Astrocyte (in vitro differentiated cells and primary cell): ENCODE measurements at places on chromosomes 2 and 18. TPM values are rescaled to one million over a fixed set of nuclear protein-coding genes. Genes with fewer than 3 reads are reported as not detected.

DNA sequence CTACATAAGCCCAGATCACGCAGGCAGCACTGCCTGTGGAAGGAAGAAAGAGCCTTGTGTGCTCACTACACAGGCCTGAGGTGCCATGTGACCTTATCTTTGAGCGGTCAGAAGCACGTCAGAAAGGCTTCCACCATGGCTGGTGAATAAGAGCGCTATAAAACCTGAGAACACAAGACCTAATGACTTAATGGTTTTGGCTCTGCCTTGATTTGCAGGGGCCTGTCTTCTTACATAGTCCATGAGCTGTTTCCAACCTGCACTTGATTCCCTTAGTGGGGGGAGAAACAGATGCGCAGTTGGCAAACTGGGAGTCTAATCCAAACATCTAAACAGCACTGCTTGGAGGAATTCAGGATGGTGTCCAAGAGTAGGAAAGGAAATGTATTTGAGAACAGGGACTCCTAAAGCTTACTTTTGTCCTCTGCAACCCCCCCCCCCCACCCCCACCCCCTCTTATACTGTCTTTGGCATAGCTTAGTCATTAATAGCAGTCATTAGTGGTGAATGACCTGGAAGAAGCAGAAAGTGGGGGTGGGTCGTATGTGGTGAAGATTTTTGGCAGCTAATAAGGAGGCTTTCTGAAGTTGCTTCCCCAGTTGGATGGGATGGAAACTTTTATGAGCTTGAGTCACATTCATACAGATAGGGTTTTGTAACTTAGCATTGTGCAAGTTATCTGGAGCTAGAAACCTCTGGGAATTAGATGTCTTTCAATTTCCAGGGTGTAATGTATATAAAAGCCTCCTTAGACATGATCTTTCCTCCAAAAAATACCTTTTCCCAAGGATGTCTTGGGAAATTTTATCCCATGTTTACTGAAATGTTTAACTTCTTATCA lies 454.1 kb downstream of the MEIS1 start:
- peak; percentile 100 for DNase-seq

DNA sequence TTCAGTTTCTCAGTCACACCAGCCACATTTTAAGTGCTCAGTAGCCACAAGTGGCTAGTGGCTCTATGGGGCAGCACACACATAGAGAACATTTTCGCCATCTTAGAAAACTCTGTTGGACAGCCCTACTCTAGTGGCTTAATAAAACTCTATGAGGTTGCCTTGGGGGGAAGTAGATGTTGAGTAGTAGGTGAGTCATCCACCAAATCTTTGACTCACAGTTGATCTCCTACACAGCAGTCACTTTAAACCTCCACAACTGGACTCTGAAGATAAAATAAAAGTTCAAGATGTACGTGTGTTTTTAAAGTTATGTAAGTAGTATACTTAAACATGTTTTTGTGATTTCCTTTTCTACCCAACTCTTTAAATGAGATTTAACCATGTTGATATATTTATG lies 379.0 kb downstream of the SETBP1 start:
- DNase-seq: peak; percentile 82

DNA sequence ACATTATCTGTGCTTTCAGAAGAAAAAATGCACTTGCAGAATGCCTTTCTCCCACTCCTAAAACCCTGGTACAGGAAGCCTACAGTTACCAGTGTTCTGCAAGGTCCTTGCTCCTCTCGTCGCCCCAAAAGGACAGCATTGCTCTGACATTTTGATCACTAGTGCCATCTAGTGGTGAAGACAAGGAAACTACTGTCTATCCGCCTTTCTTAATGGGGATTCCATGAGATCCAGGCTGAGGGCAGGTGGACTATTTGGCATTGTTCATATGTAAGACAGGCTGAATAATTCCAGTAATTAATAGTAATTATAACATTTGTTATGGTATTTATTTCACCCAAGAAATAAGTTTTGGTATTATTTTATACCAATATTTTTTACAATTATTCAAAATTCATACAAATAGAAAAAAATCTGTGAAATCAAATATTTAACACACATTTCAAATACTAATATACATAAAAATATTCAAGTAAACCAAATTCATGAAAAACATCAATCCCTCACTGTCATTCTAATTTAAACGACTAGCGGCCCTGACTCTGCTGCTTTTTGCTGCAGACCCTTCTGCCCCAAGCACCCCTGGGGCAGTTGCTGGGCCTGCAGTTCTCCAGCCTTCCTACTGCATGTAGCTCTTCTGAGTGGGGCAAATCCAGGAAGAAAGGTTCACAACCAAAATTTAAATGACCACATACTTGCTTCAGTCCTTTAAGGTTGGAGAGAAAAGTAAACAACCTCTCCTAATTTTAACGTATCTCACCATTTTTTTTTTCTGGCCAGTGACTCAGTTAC lies 19.0 kb downstream of the TPGS2 start:
- DNase-seq: peak; percentile 43

DNA sequence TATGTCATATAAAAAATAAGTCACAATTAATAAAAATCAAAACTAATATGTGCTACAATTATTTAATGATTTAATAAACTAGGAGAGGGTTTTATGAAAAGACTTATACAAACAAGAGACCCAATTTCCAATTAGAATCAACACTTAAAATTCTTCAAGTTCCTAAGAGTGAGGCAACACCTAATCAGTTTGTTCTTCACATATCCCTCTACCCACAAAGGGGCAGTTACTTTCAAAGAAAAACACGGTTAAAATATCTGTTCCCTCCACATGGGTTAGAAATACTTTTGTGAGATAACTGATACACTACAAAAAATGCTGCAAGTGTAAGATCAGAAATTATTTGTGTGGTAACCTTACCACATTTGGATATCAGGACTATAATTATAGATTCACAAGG lies 357.0 kb downstream of the ERBB4 start:
- DNase-seq: peak; percentile 50

The SPP2 gene
- not detected in 2 replicates for total RNA-seq

The DLX1 gene
- 0.27 TPM in 1 of 2 replicates, not detected in the other for total RNA-seq
